ENCODE measurements at places on chromosomes 4 and X.

DNA sequence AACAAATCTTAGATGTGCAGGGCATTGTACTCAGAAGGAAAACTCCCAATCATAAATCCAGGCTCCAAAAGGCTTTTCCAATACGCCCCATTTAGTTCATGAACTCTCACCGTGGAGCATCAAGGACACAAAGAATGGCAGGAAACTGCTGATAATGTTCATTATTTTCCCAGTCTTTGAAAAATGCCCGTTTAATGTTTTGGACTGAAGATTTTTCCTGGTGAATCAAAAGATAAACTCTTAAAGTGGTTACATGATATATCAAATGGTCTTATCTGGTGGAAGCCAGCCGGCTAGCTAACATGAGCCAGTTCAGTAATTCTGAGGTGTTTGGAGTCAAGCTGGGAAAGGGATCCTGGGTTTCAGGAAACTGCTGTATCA, 62.1 kb upstream of the AP1S2 start:
- DNase-seq: no peak

DNA sequence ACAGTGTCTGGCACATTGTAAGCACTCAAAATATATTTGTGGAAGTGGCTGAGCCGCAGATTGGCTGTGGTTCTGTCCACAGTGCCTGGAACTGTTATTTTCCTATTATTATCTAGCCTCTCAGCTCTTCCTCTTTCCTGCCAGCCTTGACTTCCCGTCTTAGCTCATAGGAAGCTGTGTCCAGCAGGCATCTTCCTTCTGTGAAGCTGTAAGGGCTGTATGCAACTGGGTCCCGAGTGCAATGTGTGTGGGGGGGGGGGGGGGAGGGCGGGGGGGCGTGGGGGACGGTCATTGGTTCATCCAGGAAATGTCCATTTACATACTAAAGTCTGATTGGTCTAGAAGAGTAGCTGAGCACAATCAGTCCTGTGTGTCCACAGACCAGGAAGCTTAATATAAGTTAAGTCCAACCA, 210.7 kb downstream of the PDGFRA start:
- no peak for DNase-seq

- no peak for DNase-seq
These were observed 255.1 kb upstream of the VEGFC start for GRCh38 chr4:177047851-177048174.

GRCh38 chrX:39653691-39654090, 444.1 kb downstream of the BCOR start:
- no peak for DNase-seq

GRCh38 chrX:130082244-130083106, 27.8 kb downstream of the ELF4 start:
- DNase-seq: no peak

DNA sequence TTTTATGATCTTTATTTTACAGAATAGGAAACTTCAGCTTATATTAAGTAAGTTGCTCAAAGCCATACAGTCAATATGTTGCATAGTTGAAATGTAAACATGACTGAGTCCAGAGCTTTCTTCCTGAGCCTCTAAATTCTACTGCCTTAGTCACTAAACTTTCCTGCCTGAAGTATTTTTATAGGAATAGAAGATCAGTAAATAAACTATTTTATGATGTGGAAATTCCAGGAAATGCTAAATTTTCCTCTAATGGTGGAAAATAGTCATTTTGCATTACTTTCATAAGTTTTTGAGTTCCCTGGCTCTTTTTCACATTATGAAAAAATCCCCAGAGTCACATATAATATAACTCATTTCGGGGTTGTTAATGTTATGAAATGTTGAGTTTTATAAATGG, 182.8 kb downstream of the BANK1 start:
- no peak for DNase-seq

DNA sequence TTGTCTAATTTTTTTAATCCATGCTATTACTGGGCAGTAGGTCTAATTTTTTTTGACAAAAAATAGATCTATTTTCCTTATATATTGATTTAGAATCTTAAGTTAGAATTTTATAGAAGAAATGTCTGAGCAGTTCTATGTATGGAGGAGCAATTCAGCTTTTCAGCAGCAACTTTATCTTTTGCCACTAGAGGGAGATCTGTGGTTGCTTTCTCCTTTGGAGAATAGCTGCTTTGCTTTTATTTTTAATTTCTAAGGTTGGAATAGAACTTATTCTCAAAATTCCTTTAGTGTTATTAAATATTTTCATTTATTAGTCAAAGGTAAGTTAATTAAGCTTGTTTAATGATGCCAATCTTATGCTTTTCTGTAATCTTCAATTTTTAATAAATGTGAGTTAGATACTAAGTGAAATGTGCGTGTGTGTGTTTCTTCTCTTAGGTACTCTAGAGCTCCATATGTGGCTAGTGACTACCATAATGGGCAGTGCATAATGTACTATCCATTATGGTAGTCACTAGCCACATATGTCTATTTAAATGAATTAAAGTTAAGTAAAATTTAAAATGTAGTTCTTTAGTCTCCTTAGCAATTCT, 29.3 kb downstream of the FAM199X start:
- DNase-seq: no peak

- DNase-seq: no peak
These were observed 125.9 kb upstream of the ANK2 start for GRCh38 chr4:112923516-112923915.

GRCh38 chrX:32520789-32521188, 690.6 kb downstream of the DMD start:
- no peak for DNase-seq

- DNase-seq: no peak
These were observed 91.8 kb downstream of the SHISA3 start for GRCh38 chr4:42489095-42489494.

DNA sequence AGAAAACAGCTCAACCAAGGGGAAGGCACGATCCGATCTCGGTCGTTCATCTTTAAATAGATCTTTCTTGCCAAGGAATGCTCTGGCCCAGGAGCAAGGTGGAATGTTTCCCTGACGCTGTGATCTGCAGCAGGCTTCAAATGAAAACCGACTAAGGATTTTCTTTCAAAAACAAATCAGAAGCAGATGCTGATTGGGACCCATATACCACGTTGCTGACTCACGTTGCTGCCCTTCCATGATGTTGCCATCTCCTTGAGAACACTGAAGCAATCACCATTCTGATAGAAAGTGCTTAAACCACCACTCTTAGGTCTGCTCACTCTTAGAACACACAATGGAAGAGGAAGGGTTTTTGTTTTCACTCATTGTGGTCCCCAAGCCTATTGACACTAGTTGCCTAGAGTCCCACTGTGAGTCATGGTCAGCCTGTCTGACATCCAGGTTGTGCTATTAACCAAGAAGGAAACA, 26.1 kb downstream of the LAMTOR3 start:
- DNase-seq: no peak

- DNase-seq: no peak
These were observed 28.9 kb downstream of the CASP3 start for GRCh38 chr4:184620212-184620867.

GRCh38 chr4:74540193-74540592, 95.3 kb downstream of the AREG start:
- DNase-seq: no peak

DNA sequence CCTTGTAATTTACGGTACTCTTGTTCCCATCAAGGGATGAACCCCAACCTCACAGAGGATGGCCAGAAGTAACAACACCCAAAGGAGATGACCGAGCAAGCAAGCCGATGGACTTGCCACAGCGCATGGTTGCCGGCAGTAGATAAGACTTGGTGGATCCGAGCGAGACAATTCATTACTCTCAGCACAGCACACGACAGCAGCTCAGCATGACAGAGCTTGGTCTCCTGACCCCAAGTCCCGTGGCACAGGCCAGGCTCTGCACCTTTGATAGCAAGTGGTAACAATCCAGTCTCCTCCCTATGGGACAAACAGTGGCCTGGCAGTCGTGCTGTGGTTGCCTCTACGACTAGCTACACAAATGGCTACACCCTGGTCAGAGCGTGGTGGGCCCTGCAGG, 26.3 kb downstream of the RWDD4 start:
- no peak for DNase-seq

DNA sequence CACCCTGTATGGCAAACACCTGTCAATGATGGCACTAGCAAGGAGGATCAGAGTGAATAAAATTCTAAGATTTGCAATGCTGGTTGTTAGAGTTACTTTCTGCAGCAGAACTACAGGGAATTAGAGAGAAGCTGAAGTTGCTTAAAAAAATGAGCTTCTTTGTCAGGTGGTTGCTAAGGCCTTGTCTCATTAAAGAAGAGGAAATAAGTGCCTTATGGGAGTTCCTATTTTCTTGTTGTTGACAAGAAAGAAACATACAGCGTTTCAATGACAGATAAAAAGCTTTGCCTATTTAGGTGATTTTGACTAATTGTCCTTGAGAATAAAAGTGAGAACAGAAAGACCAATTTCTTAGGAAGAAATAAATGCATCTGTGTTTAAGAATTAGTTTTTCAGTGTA, 106.0 kb upstream of the ARHGAP24 start:
- no peak for DNase-seq
